Prostate gland (tissue), 2 donors: ENCODE measurements at places on chromosomes 5 and 9. TPM values are rescaled to one million over a fixed set of nuclear protein-coding genes. Genes with fewer than 3 reads are reported as not detected.

Gene RAB14
- total RNA-seq: 42.9 TPM

Gene FBP2
- 2.0 TPM for total RNA-seq

Gene CDH6
- total RNA-seq: 1.2 TPM

Gene CDX1
- not detected for total RNA-seq

Gene SLC27A6
- 25.3 TPM for total RNA-seq

Gene TMC1
- total RNA-seq: 5.3 TPM

Gene LCN1
- not detected for total RNA-seq

Gene FOXB2
- not detected for total RNA-seq

Gene SPATA31A3
- total RNA-seq: not detected

Gene NOXA1
- 7.5 TPM for total RNA-seq

Gene KIF4B
- total RNA-seq: 1.0 TPM

Gene EQTN
- not detected for total RNA-seq

Gene RXFP3
- not detected for total RNA-seq

Gene PLEKHG4B
- total RNA-seq: 8.9 TPM

Gene ORM2
- total RNA-seq: 0.91 TPM
